ENCODE measurements at places on chromosomes 4 and X.
A peak's percentile ranks its signal among the peaks of the same experiment; 100 is the strongest.

GRCh38 chr4:130074096-130074495 lies 978.1 kb downstream of the C4orf33 start:
- no peak for DNase-seq

GRCh38 chr4:170202721-170203120 lies 113.0 kb upstream of the AADAT start:
- no peak for DNase-seq

GRCh38 chrX:150897421-150898320 lies 797 bp downstream of the CD99L2 start:
- no peak for DNase-seq

DNA sequence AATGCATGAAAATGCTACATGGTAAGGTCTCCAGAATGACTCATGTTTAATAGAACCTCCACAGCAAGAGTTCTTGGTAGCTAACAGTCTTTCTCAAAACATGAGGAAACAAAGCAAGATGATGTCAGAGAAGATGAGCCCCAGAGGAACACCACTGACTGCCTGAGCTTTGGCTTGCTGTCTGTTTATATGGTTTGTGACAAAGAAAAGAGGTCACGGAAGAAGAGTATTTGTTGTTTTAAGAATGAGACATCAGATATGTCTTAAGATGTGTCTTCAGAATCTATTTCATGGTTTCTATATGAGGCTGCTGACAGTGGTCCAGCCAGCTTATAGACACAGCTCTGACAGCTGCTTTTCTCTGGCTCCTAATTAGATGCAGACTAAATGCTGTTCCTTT lies 18.8 kb upstream of the AREG start:
- DNase-seq, result peak; percentile 45

DNA sequence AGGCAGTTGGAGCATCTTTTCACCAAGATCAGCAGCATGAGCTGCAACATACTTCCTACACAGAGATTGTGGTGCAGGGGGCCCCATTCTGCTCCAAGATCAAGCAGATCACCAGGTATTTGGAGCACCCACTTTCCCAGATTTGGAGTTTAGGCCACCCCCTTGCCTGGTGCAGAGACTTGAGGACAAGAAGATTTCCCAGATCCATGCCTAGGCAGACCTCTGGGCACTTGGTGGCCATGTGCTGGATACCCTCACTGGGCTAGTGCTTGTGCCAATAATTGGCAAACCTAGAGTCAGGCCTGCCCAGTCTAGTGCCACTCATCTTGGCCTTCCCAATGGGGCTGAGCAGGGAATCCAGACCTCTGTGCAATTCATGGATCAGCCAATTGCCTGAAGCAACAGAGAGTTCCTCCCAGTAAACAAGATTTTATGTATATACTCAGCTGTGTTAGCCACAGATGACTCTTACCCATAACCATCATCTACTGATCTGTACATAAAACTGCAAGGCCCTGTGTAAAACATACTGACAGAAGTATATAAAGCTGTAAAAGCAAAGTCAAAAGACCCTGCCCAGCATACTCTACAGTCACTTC lies 228.4 kb upstream of the EMCN start:
- DNase-seq, result no peak

- DNase-seq, result no peak
These were observed 27.3 kb upstream of the CRLF2 start for GRCh38 chrX:1239681-1240142.

DNA sequence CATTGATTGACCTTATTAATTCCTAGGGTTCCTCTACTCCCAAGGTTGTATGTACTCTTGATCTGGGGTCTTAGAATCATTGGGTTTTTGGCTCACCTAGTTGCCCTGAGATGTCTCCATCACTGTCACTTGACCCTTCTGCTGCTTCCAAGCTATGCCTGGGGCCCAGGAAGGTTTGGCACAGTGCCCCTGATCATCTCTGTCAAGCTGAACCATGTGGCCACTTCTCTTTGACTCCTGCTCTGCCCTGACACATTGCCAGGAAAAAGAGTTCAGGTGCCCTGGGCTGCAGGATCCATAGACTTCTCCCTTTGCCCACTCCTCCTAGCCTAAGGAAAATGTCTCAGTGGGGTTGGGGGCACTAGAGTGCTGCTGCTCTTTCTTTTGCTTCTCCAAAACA lies 3.9 kb upstream of the CHST7 start:
- no peak for DNase-seq

GRCh38 chr4:171590716-171591115 lies 222.5 kb upstream of the GALNTL6 start:
- no peak for DNase-seq

Data from fibroblast of skin of abdomen (primary cell).